Thoracic aorta (tissue), 2 donors: ENCODE measurements at places on chromosomes 13 and 19. TPM values are rescaled to one million over a fixed set of nuclear protein-coding genes. Genes with fewer than 3 reads are reported as not detected.

DNA sequence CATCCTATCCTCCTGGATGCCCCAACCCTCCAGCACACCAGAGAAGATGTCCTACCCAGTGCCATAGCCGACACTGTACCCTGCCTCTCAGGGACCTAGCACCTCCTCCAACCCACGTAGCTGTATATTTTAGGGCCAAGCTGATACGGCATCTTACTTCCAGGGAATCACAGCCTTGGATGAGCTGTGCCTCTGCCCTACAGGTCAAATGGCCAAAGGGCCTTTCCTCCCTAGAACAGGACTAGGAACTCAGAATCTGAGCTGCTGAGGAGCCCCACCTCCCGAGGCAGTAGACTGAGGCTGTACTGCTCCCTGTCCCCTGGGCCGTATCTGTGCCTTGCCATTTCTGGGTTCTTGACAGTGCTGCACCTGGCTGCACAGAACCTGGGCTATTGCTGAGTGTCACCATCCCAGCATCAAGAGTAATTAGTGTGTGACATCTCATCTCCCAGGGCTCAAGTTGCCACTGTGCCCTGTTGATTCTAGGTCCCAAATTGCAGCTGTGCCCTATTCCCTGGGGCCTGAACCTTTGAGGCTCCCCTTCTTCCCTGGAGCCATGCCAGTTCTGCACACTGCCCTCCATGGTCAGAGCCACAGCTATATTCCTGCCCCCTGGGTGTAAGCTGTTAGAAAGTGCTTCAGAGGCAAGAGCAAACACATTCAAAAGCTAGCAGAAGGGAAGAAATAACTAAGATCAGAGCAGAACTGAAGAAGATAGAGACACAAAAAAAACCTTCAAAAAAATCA, 41.0 kb downstream of the VWA8 start:
- no peak for DNase-seq

DNA sequence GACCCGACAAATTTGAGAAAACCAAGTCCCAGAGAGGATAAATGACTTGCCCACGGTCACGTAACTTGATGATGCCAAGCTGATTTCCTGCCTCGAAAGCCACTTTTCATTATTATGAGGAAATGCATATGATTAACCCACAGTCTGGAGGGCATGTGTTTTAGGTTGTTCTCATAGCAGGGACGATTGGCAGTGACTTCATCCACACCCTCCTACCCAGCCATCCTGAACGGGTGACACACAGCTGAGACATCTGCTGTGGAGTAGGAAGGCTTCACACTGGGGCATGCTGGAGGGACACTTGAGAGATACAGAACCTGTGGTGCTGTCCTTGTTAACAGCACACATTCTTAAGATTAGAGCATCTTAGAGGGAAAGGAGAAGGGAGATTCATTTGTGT, 65.4 kb upstream of the WDFY2 start:
- no peak for DNase-seq

- no peak for DNase-seq
Observed at GRCh38 chr13:111325146-111325890, 4.9 kb downstream of the TEX29 start.

DNA sequence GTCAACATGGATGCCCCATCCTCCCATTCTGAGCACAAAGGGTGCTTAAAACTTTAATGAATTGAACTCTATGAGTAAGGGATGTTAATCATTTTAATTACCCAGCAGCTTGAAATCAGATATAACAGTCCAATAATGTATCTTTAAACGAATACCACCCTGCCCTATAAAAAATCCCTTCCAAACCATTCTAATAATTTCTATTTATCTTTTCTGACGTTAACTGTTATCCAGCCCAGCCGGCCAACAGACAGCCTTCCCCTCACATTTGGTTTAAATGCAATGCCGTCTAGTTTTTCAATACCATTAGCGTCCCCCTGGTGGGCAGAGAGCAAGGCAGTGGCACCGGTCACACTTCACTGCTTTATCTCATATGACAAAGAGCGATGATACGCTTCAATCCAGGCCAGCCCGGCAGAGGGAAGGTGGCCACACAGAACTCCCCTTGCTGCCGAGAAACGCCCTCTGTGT, 402.2 kb upstream of the ZNF507 start:
- no peak for DNase-seq

Gene ZNF28
- 6.0 TPM for total RNA-seq

Gene IQCN
- 29.2 TPM for total RNA-seq

Gene ADAMTSL5
- total RNA-seq = 36.2 TPM

Gene CGB2
- total RNA-seq = not detected

Gene ZMYM5
- 15.2 TPM for total RNA-seq

DNA sequence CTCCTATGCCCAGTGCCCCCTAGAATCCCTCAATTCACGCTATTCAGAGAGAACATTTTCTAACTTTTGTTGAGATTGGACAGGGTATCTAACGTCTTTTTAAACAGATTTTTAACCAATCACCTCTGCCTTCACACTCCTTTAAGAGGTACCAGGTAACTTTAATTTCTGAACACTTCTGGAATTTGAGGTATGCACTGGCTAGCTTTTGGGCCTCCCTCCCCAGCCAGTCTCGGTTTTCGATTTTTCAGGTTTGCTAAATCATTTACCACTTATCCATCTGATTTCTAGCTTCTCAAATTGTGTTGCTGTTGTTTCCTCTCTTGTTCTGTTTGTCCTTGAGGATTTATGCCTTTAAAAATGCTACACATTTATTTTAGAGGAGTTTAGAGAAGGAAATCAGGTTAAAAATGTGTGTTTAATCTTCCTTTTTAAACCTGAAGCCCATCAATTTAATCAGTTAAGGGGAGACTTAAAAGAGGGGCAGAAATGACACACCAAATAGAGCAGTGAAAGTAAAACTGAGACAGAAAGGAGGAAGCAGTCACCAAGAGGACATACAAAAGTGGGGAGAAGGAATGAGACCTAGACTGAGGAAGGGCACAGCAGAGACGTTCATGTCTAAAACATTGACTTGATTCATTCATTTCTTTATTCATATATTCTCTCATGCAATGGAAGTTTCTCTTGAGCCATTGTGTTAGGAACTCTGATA, 139.6 kb upstream of the HTR2A start:
- DNase-seq = no peak

DNA sequence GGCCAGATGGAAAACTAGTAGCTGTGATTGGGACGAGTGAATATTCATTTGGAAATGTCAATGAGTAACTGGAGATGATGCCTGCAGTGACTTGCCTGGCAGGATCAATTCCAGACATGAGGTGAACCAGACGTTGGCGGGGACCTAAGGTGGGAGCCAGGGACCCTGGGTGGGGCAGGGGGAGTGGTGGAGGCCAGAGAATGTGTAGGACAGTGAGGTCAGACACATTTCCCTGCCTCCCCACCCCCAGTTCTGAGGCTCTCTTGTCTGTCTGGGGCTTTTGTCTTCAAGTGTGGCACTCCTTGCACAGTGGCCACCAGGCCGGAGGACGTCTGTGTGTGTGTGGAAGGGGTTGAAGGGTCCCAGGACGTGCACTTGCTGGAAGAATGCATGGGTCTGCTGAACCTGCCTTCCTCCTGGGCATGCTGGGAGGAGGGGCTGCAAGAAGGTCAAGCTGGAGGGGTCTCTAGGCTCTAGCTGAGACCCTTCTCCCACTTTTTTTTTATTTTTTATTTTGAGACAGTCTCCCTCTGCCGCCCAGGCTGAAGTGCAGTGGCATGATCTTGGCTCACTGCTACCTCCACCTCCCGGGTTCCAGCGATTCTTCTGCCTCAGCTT, 51.6 kb downstream of the CHST8 start:
- no peak for DNase-seq

Gene GRIK5
- 22.3 TPM for total RNA-seq

GRCh38 chr13:42766016-42766415, 15.4 kb upstream of the FAM216B start:
- no peak for DNase-seq

Gene NLRP8
- total RNA-seq = not detected

Gene PALM3
- not detected for total RNA-seq

GRCh38 chr19:50790922-50791467, 780 bp downstream of the ACP4 start:
- DNase-seq = no peak
